ENCODE measurements at places on chromosomes 7 and 10.

GRCh38 chr10:96891840-96892239 lies 59.7 kb downstream of the LCOR start:
- no peak for DNase-seq

DNA sequence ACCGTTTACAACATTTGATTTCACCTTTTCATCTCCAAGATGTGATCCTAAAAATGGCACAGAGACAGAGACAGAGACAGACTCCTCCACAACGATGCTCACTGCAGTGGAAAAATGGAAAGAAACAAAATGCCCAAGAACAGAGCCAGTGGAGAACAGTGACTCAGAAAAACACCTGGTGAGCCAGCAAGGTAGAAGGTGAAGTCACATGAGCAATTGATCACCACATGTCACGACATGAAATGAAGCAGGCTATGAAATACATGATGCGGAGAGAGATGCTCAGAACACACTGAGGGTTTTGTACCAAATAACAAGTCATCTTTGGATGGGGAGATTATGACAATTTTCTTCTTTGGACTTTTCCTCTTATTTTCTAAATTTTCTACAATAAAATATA lies 3.5 kb downstream of the MSMB start:
- no peak for DNase-seq

- DNase-seq: peak; percentile 77
Observed at GRCh38 chr7:6705959-6706665, 635 bp downstream of the ZNF12 start.

DNA sequence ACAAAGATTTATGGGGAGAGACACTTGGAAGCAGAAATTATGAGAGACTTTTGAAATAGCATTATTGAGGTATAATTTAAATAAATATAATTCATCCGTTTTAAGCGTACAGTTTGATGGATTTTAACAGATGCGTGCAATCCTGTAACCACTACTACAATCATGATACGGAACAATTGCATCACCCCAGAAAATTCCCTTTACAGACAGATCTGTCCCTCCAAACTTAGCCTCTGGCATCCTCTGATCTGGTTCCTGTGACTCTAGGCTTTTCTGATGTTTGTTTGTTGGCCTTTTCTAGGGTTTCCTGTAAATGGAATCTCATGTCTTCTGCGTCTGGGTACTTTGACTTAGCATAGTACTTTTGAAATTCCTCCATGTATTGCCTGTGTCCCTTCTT lies 15.5 kb downstream of the UBN2 start:
- no peak for DNase-seq

- DNase-seq: peak; percentile 48
Observed at GRCh38 chr10:132640326-132641125, 102.9 kb downstream of the INPP5A start.

DNA sequence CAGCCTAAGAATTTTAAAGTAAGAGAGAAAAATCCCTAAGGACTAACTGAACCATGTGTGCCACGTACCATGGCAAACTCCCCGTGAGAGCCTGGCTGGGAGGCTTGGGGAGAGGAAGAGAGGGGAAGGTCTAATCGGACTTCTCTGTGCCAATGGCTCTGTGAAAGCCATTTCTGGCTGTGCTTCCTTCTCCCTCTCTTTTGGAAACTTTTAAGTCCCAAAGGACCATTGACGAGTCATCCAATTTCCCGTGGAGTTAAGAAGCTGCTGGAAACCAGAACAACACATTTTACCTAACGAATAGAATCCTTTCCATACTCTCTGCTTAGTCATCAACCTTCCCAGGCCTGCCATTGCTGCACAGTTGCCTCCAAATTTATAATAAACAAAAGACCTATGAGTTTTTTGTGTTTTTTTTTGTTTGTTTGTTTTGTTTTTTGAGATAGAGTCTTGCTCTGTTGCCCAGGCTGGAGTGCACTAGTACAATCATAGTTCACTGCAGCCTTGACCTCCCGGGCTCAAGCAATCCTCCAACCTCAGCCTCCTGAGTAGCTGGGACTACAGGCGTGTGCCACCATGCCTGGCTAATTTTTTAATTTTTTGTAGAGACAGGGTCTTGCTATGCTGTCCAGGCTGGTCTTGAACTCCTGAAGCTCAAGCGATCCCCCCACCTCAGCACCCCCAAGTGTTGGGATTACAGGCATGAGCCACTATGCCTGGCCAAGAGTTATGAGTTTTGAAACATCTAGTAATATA lies 13.2 kb downstream of the LAMB1 start:
- DNase-seq: no peak

GRCh38 chr7:604884-605531 lies 85.4 kb upstream of the PDGFA start:
- DNase-seq: peak; percentile 61

- DNase-seq: no peak
Observed at GRCh38 chr10:75547391-75548298, 116.2 kb downstream of the LRMDA start.

All from upper lobe of right lung (tissue), 1 donor.